ENCODE measurements at places on chromosomes 6 and 20. TPM values are rescaled to one million over a fixed set of nuclear protein-coding genes. Genes with fewer than 3 reads are reported as not detected.

DNA sequence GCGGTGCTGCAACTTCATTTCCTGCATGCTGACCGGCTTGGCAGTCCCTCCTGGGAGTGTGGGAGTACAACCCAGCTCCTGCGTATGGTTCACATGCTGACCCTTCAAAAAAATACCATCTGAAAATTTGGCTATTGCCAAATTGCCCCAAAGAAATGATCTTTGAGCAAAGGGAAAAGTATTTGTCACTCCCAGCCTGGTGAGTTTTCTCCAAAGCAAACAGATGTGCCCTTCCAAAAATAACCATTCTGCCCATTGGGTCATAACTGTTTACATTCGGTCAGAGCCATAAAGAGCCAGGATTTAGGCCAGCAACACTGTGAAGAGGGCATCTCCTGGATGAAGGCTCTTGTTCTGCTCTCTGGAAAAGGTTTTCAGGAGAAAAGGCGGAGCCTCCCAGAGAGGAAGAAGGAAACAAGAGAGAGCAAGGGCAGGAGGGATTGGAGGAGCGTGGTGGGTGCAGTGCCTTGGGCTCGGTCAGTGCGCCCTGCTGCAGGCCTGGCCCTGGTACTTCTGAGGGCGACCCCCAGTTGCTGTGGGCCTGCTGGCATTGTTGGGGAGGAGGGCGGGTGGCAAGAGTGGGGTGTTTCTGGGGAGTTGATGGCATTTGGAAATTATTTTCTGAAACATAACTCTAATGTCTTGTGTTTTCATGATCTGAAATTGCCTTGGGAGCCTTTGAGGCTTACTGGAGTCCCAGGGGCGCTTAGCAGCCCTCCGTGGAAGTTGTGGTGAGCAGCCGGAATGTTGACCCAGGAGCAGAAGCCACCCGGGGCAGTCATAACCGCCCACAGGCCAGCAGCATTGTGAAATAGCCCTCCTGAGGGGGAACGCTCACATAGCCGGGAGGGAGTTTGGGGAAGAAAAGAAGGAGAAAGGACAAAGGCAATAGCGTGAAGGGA is 248.4 kb downstream of the MYLK4 start:
- no peaks in the 10 kb centered on the region for H3K36me3 ChIP-seq
- H3K4me3 ChIP-seq = no peak overlapping the region
- no peaks in the 10 kb centered on the region for H3K4me1 ChIP-seq
- no peak for DNase-seq
- peak overlapping the region; percentile 73 for H3K27ac ChIP-seq

DNA sequence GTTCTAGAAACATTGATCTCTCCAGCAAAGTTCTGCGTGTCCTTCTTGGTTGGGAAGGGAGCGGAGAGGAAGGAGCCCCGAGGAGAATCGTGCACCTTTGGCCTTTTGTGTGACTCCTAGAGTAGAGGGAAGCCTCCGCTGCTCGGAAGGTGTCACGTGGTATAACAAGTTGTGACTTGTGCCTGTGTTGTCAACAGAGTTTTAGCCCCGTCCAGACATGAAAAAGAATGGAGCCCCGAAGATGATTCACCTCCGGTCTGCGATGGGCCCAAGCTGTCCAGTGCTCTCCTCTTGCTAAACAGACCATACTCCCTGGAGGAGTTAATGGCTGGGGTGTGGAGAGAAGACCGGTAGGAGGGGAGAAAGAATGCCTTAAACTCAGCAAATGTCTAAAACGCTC is 7.0 kb downstream of the EYA2 start:
- H3K27me3 ChIP-seq = no peaks in the 10 kb centered on the region
- H3K4me3 ChIP-seq = no peak overlapping the region
- no peaks in the 10 kb centered on the region for H3K4me1 ChIP-seq
- no peaks in the 10 kb centered on the region for H3K36me3 ChIP-seq
- peak overlapping the region; percentile 54 for H3K27ac ChIP-seq

- no peaks in the 10 kb centered on the region for H3K36me3 ChIP-seq
- H3K27ac ChIP-seq = no peak overlapping the region
- no peaks in the 10 kb centered on the region for H3K4me1 ChIP-seq
- H3K4me3 ChIP-seq = no peak overlapping the region
- no peaks in the 10 kb centered on the region for H3K27me3 ChIP-seq
Measured at GRCh38 chr6:88426005-88426404, 259.9 kb upstream of the CNR1 start.

DNA sequence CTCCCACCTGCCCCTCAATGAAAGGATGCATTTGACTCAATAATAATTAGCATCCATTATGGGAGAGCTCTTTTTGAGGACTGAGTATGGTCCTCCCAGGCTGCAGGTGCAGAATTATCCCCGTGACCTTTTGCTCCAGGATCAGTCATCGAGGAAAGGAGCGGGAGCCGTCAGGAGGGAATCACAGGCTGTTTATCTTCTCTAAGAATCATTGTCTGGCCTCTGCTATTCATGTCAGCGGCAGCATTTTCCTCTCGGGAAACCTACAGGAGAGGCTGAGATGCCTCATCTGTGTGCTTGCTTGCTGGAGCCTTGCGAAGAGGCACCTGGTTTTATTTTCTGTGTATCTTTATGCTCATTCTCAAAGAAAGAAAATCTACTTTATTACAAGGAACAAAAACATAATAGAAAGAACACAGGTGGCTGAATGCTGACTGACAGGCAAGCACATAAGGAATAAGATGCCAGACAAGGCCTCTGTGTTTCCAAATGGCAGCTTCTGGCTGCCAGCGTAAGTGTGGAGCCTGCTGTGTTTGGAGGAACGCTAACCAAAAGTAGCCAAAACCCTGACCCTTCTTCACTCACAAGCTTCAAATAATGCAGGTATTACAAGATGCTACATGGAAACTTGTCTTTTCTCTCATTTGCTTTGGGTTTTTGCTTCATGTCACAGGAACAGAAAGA is 539.1 kb upstream of the MARCKS start:
- no peak overlapping the region for H3K4me3 ChIP-seq
- no peak overlapping the region for H3K27ac ChIP-seq
- H3K36me3 ChIP-seq = no peaks in the 10 kb centered on the region
- DNase-seq = no peak
- H3K27me3 ChIP-seq = no peaks in the 10 kb centered on the region

- no peak overlapping the region for H3K27ac ChIP-seq
- H3K36me3 ChIP-seq = no peaks in the 10 kb centered on the region
- H3K27me3 ChIP-seq = no peaks in the 10 kb centered on the region
- no peaks in the 10 kb centered on the region for H3K4me1 ChIP-seq
- DNase-seq = no peak
- H3K4me3 ChIP-seq = no peak overlapping the region
Measured at GRCh38 chr6:156630613-156631302, 146.4 kb upstream of the ARID1B start.

- no peaks in the 10 kb centered on the region for H3K36me3 ChIP-seq
- DNase-seq = no peak
- H3K4me1 ChIP-seq = no peaks in the 10 kb centered on the region
- no peak overlapping the region for H3K4me3 ChIP-seq
Measured at GRCh38 chr6:15427331-15428070, 181.6 kb downstream of the JARID2 start.

GRCh38 chr20:41432746-41433145 is 66.1 kb upstream of the EMILIN3 start:
- no peak for DNase-seq
- no peak overlapping the region for H3K27ac ChIP-seq
- no peak overlapping the region for H3K4me3 ChIP-seq
- H3K27me3 ChIP-seq = no peaks in the 10 kb centered on the region
- peaks cover 15% of the 10 kb centered on the region for H3K36me3 ChIP-seq

GRCh38 chr20:32188376-32189122 is 19.0 kb downstream of the PLAGL2 start:
- no peaks in the 10 kb centered on the region for H3K27me3 ChIP-seq
- peak overlapping the region; percentile 93 for H3K27ac ChIP-seq
- no peaks in the 10 kb centered on the region for H3K36me3 ChIP-seq
- DNase-seq = peak; percentile 38
- H3K4me1 ChIP-seq = peaks cover 10% of the 10 kb centered on the region
- no peak overlapping the region for H3K4me3 ChIP-seq

- no peaks in the 10 kb centered on the region for H3K4me1 ChIP-seq
- H3K27me3 ChIP-seq = no peaks in the 10 kb centered on the region
- no peak for DNase-seq
Measured at GRCh38 chr6:78502386-78502887, 364.9 kb upstream of the IRAK1BP1 start.

DNA sequence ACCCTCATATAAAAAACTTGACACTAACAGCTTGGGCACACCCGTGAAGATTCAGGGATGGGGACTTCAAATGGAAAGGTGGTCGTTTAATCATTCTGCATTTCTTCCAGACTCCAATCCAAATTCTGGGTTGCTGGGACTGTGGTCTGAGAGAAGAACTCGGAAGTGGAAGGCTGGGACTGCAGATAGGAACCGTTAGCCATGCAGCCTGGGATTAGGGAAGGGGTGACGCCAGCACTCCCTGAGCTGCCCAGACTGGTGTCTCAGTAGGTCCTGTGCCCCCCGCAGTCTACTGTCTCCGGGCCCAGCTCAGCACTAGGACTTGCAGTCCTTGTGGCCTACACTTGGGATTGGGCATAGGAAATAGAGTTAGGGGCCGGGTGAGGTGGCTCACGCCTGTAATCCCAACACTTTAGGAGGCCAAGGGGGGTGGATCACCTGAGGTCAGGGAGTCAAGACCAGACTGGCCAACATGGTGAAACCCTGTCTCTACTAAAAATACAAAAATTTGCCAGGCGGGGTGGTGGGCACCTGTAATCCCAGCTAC is 511 bp upstream of the CLIC1 start:
- H3K27ac ChIP-seq = peak overlapping the region; percentile 95
- no peak for DNase-seq
- H3K4me1 ChIP-seq = peaks cover 35% of the 10 kb centered on the region
- no peaks in the 10 kb centered on the region for H3K27me3 ChIP-seq
- H3K4me3 ChIP-seq = peak overlapping the region; percentile 68
- H3K36me3 ChIP-seq = no peaks in the 10 kb centered on the region

- H3K36me3 ChIP-seq = no peaks in the 10 kb centered on the region
- H3K27me3 ChIP-seq = no peaks in the 10 kb centered on the region
Measured at GRCh38 chr20:41632896-41633295, 14.7 kb upstream of the CHD6 start.

DNA sequence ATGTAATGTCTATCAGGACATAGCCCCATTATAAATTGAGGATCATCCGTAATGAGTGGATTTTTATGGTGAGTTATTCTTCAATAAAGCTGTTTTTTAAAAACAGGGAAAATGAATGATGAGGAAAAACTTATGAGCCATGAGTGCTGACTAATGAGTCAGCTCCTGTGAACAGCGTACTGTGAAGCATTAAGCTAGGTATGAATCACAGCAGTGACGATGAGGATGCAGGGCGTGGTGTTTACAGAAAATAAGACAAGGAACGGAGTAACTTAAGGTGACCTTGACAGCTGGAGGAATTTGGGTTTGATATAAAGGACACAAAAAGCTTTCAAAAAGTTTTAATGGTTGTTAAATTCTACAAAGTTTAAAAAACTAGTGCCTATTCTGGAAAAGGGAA is 96.3 kb downstream of the FOXF2 start:
- H3K4me1 ChIP-seq = no peaks in the 10 kb centered on the region
- H3K27ac ChIP-seq = no peak overlapping the region
- H3K27me3 ChIP-seq = no peaks in the 10 kb centered on the region
- DNase-seq = no peak

GRCh38 chr6:25217829-25218228 is 61.3 kb upstream of the CARMIL1 start:
- no peaks in the 10 kb centered on the region for H3K27me3 ChIP-seq

DPPA5 gene
- not detected for total RNA-seq

IL17A gene
- total RNA-seq = not detected

PRICKLE4 gene
- 3.3 TPM for total RNA-seq

SEL1L2 gene
- total RNA-seq = not detected

GNMT gene
- total RNA-seq = 1.8 TPM

CEP85L gene
- total RNA-seq = 12.7 TPM

ULBP2 gene
- 0.88 TPM for total RNA-seq

POU5F1 gene
- 0.98 TPM for total RNA-seq

GABRR2 gene
- total RNA-seq = 2.3 TPM

SNAI1 gene
- 0.80 TPM for total RNA-seq

PTCRA gene
- total RNA-seq = not detected

COQ3 gene
- total RNA-seq = 4.2 TPM

Data from breast epithelium (tissue), 4 donors.